SJSA1 (cell line): ENCODE measurements at places on chromosomes 5 and 9. TPM values are rescaled to one million over a fixed set of nuclear protein-coding genes. Genes with fewer than 3 reads are reported as not detected.

RXRA gene
- total RNA-seq: 12.2 and 15.7 TPM in 2 replicates

PFN3 gene
- not detected in 2 replicates for total RNA-seq

LMX1B gene
- not detected in 2 replicates for total RNA-seq

SPATA31D4 gene
- not detected in 2 replicates for total RNA-seq

ST6GALNAC6 gene
- total RNA-seq: 37.0 and 42.9 TPM in 2 replicates

CEP120 gene
- total RNA-seq: 27.2 and 36.7 TPM in 2 replicates

SV2C gene
- not detected in 2 replicates for total RNA-seq

TAS2R1 gene
- total RNA-seq: not detected in 2 replicates

MAP1B gene
- total RNA-seq: 93.8 and 195 TPM in 2 replicates

DNA sequence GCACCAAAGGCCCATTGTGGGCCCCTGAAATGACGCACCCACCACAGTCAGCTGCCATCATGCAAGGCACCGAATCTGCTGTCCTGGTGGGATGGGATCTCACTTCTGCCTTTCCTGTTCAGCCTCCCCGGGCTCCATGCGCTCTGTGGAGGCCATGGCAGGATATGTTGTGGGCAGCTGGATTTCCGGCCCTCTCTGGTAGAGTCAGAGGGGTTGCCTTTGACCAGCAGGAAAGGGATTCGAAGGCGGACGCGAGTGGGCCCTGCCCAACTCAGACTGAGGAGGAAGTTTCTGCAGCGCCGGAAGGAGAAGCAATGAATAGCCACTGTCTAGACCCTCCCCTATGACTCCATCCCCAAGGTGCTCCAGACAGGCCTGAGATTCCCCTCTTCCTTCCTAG, 35.5 kb downstream of the GADD45G start:
- no peaks in the 10 kb centered on the region for H3K36me3 ChIP-seq
- no peak overlapping the region for H3K27ac ChIP-seq
- no peaks in the 10 kb centered on the region for H3K4me1 ChIP-seq
- no peaks in the 10 kb centered on the region for H3K27me3 ChIP-seq
- no peak overlapping the region for H3K4me3 ChIP-seq

- no peaks in the 10 kb centered on the region for H3K27me3 ChIP-seq
- H3K4me1 ChIP-seq: peaks cover 9% of the 10 kb centered on the region
- no peak for DNase-seq
Observed at GRCh38 chr5:72815580-72816283, 729 bp upstream of the TNPO1 start.

- no peaks in the 10 kb centered on the region for H3K27me3 ChIP-seq
- no peaks in the 10 kb centered on the region for H3K36me3 ChIP-seq
- no peak overlapping the region for H3K4me3 ChIP-seq
- no peaks in the 10 kb centered on the region for H3K4me1 ChIP-seq
Observed at GRCh38 chr5:153636670-153637451, 146.4 kb downstream of the GRIA1 start.

GRCh38 chr9:111662576-111663300, 1.3 kb downstream of the GNG10 start:
- H3K4me3 ChIP-seq: peak overlapping the region; percentile 89
- DNase-seq: no peak
- H3K27me3 ChIP-seq: no peaks in the 10 kb centered on the region
- no peak overlapping the region for H3K27ac ChIP-seq

GRCh38 chr9:125568621-125569020, 138.4 kb downstream of the MAPKAP1 start:
- no peak overlapping the region for H3K4me3 ChIP-seq
- H3K36me3 ChIP-seq: no peaks in the 10 kb centered on the region
- H3K4me1 ChIP-seq: no peaks in the 10 kb centered on the region
- no peaks in the 10 kb centered on the region for H3K27me3 ChIP-seq
- H3K27ac ChIP-seq: no peak overlapping the region
- no peak for DNase-seq

DNA sequence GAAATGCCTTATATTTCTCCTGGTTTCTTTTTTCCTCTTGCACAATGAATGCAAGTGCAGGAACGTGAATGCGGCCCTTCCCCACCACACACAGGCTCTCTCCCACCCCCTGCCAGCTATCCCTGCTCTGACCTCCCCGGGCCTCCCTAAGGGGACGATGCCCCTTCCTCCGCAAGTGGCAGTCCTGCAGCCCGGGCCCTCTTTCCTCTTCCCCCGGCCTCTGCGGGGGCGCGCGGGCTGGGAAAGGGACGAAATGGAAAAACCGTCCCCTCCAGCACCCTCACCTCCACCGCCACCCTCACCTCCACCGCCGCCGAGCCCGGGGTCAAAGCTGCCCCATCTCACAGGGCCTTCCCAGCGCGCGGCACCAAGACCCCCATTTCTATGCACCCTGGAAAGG, 44.7 kb downstream of the GAS1 start:
- peaks cover 4% of the 10 kb centered on the region; the same call in 1 of the 2 replicates for H3K27me3 ChIP-seq
- DNase-seq: no peak
- H3K27ac ChIP-seq: no peak overlapping the region
- no peaks in the 10 kb centered on the region for H3K36me3 ChIP-seq
- H3K4me1 ChIP-seq: no peaks in the 10 kb centered on the region

- no peaks in the 10 kb centered on the region for H3K27me3 ChIP-seq
- H3K36me3 ChIP-seq: no peaks in the 10 kb centered on the region
- H3K27ac ChIP-seq: no peak overlapping the region
- H3K4me1 ChIP-seq: peaks cover under 1% of the 10 kb centered on the region
- H3K4me3 ChIP-seq: no peak overlapping the region
Observed at GRCh38 chr9:113461943-113462342, 1.6 kb upstream of the RGS3 start.

- H3K27me3 ChIP-seq: no peaks in the 10 kb centered on the region; the same call in 1 of the 2 replicates
- H3K27ac ChIP-seq: no peak overlapping the region
- H3K4me3 ChIP-seq: no peak overlapping the region
- no peak for DNase-seq
- no peaks in the 10 kb centered on the region for H3K36me3 ChIP-seq
Observed at GRCh38 chr5:137345396-137345795, 153.7 kb downstream of the SPOCK1 start.

GRCh38 chr5:43514471-43514815, 505 bp downstream of the C5orf34 start:
- H3K4me3 ChIP-seq: peak overlapping the region; percentile 52
- no peaks in the 10 kb centered on the region for H3K36me3 ChIP-seq
- DNase-seq: peak; percentile 61
- H3K27me3 ChIP-seq: no peaks in the 10 kb centered on the region
- H3K4me1 ChIP-seq: peaks cover 12% of the 10 kb centered on the region

GRCh38 chr9:34600908-34601307, 11.0 kb downstream of the RPP25L start:
- no peaks in the 10 kb centered on the region for H3K4me1 ChIP-seq
- no peak overlapping the region for H3K4me3 ChIP-seq
- H3K36me3 ChIP-seq: no peaks in the 10 kb centered on the region

GRCh38 chr5:17406423-17406838, 91.6 kb upstream of the TAF11L2 start:
- DNase-seq: no peak
- no peaks in the 10 kb centered on the region for H3K36me3 ChIP-seq
- H3K4me3 ChIP-seq: no peak overlapping the region
- H3K27me3 ChIP-seq: no peaks in the 10 kb centered on the region
- peaks cover 14% of the 10 kb centered on the region for H3K4me1 ChIP-seq
- no peak overlapping the region for H3K27ac ChIP-seq

- H3K4me3 ChIP-seq: no peak overlapping the region
- no peaks in the 10 kb centered on the region for H3K27me3 ChIP-seq
- no peak for DNase-seq
- no peak overlapping the region for H3K27ac ChIP-seq
Observed at GRCh38 chr5:128436749-128437188, 101.3 kb downstream of the FBN2 start.

- no peaks in the 10 kb centered on the region for H3K4me1 ChIP-seq
- H3K27me3 ChIP-seq: no peaks in the 10 kb centered on the region
- peaks cover 55% of the 10 kb centered on the region for H3K36me3 ChIP-seq
- H3K27ac ChIP-seq: no peak overlapping the region
- H3K4me3 ChIP-seq: no peak overlapping the region
- no peak for DNase-seq
Observed at GRCh38 chr5:132639706-132640130, 18.3 kb upstream of the IL13 start.

DNA sequence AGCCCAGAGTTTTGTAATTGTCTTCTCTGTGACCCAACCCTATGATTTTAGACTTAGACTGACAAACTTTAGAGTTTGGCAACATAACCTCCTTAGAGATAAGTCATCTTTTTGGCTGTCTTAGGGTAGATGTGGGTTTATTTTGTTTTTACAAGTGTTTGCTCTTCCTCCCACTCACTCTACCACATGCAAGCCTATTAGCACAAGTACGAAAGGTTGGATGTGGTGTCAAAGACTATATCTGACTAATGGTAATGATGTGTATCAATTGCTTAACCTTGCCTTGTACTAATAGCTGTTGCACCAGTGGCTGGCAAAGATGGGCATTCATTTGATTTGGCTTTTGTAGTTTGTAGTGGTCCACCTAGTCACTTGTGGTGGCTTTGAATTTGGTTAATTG, 46.5 kb downstream of the SLC25A46 start:
- no peaks in the 10 kb centered on the region for H3K4me1 ChIP-seq
- H3K27me3 ChIP-seq: no peaks in the 10 kb centered on the region
- no peak for DNase-seq
- H3K4me3 ChIP-seq: no peak overlapping the region
- no peaks in the 10 kb centered on the region for H3K36me3 ChIP-seq
- no peak overlapping the region for H3K27ac ChIP-seq

DNA sequence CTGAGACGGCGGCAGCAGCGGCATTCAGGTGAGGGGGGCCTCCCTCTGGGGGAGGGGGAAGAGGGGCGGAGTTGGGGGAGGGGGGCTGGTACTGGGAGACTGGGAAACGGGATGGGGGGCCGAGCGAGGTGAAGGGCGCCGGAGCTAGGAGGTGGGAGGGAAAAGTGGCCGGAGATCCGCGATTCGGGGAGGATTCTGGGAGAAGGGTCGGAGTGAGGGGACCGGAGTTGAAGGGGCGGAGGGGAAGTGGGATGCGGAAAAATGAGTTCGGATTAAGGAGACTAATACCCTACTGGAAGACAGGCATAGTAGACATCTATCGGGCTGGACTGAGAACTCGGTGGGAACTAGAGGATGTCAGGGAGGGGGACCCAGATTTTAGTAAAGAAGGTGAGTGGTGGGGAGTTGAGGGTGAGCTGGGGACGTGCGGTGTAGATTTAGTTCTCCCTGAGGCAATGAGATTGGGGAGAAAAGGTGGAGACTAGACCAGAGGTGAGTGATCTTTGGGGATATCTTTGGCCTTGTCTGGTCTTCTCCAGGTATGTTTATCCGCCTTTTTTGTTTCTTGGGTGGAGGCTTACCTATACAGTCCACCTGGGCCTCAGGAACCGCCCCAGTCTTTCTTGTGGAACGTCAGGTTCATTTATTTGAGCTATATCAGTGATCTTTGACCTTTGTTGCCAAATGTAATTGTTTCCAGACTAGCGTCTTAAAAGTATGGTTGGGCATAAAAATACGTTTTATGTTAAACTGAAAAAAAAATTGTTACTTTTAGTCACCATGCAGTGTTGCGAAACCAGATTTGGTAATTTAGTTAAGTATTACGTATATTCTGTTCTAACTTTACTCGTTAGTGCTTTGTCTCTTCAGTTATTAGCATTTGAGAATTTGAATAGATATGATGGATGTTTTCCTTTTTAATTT, 632 bp downstream of the UBAP1 start:
- peak overlapping the region; percentile 85 for H3K27ac ChIP-seq
- peak overlapping the region; percentile 66 for H3K4me3 ChIP-seq
- H3K36me3 ChIP-seq: no peaks in the 10 kb centered on the region

DNA sequence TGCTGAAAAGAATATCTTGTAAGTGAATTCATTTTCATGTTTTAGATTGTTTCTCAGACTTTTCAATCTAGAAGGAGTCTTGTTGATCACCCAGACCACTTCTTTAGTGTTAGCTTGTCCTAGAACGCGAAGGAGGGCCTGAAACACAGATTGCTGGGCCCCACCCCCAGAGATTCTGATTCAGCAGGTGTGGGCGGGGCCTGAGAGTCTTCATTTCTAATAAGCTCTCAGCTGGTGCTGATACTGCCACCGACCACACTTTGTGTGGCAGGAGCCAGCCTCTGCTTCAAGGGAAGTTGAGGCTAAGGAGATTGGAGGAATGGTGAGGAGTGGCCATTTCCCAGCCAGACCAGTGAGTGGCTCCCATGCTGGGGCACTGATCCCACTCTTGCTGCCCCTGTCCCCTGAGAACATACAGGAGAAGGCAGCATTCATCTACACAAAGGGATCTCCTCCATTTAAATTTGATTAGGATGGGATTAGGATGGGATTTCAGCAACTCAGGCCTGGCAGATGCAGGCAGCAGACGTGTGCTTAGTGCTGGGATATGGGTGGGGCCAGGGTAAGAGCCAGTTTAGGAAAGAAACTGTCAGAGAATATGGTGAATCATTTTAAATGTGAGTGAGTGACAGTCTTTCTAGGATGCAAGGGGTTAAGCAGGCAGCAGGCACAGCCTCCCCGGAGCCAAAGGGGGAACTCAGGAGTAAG, 35.9 kb downstream of the ZNF618 start:
- no peaks in the 10 kb centered on the region for H3K27me3 ChIP-seq
- no peak overlapping the region for H3K4me3 ChIP-seq
- H3K27ac ChIP-seq: no peak overlapping the region
- no peaks in the 10 kb centered on the region for H3K4me1 ChIP-seq
- peak; percentile 15 for DNase-seq

DNA sequence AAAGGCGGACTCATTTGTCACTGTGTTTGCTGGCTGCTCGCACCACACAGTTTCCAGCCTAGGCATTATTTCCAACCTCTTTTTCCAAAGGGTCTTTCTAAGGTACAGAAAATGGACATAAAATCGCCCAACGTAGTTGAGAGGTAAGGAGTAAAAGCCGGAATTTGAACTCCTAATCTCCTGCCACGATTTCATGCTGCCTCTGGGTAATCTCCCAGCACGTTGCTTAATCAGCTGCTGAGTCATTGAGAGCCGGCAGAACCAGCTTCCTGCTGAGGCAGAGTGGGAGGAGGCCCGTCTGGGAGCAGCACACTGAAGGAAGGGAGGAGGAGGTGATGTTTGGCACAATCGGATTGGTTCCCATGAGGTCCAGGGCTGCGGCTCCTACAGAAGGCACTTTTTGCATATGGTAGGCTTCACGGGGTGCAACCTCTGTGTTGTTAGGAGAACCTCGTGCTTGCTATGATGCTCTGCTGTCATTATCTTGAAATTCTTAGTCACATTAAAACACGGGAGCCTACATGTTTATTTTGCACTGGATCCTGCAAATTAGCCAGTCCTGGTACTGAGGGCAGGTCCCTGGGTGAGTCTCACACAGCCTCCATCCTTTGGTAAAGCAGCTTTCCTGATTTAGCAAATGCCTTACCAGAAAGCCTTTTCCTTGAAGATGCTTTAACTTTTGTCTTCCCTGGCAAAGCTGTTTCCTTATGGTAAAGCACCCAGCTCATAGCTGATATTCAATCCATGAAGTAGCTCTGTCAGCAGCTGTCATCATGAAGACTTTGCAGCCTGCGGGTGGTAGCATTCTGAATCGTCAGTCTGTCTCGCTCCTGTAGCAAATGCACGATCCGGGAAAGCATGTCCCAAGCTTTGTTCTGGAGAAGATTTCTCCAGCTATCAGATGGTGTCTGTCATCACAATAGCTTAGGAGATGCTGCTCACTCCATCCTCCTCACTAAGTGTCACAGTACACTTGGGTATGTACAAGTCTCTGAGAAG, 191.6 kb upstream of the MSX2 start:
- peaks cover 29% of the 10 kb centered on the region for H3K4me1 ChIP-seq
- H3K27ac ChIP-seq: peak overlapping the region; percentile 51

- H3K36me3 ChIP-seq: no peaks in the 10 kb centered on the region; the same call in 1 of the 2 replicates
- peak; percentile 49 for DNase-seq
- no peaks in the 10 kb centered on the region for H3K27me3 ChIP-seq
Observed at GRCh38 chr5:131378721-131379541, 115.1 kb downstream of the CDC42SE2 start.
